ENCODE measurements at places on chromosomes 13 and 19.

- DNase-seq = no peak
Measured at GRCh38 chr19:45476304-45476703, 8.5 kb downstream of the FOSB start.

DNA sequence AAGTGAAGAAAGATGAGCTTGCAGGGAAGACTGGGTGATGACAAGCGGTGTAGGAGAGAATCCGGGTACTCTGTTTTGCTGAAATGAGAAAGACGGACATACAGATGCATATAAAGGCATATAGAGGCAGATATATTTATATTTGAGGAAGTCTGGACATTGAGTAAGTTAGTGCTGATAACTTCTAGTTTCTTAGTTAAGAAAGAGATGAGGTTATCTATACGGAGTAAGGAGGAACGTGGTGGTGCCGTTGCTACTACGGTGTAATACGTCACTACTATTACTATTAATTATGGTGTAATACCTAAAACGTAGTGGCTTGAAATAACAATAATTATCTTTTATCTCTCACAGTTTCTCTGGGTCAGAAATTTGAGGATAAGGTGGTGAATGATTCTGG lies 9.8 kb upstream of the CPB2 start:
- no peak for DNase-seq

DNA sequence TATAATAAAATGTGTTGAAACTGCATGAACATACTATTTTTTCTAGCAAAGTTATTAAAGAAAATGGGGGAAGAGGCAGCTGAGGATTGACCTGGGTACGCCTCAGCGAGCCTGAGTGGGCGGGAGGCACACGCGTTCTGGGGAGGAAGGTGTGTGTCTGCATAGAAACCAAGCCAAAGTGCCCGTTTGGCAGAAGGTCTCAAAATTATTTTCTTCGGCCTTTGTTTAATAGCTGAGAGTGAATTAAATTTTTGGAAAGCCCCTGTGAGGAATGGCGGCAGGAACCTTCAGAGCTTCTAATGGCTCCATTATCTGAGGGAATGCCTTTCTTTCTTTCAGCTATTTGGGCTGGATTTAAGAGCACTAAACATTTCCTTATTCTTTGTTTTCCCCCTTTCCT lies 5.2 kb downstream of the ZIC2 start:
- DNase-seq = no peak

- no peak for DNase-seq
Measured at GRCh38 chr19:7312816-7313215, 18.6 kb upstream of the INSR start.

- DNase-seq = no peak
Measured at GRCh38 chr19:39426170-39426569, 9.6 kb downstream of the RPS16 start.

- peak; percentile 65 for DNase-seq
Measured at GRCh38 chr13:50798923-50799322, 44.6 kb downstream of the DLEU7 start.

DNA sequence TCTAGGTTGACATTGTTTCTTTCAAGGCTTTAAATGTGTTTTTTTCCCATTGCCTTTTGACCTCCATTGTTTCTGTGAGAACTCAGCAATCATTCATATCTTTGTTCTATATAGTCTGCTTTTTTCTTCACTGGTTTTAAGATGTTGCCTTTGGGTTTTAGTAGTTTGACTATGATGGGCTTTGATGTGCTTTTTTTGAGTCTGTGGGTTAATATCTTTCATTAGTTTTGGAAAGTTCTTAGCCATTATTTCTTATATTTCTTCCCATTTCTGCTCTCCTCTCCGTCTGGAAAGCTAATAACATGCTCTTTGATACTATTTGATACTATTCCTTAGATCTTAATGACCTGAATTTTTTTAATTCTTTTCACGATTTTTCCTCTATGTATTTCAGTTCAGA lies 32.7 kb downstream of the CCDC8 start:
- DNase-seq = no peak

- DNase-seq = no peak
Measured at GRCh38 chr19:16372065-16372915, 47.7 kb downstream of the KLF2 start.

- no peak for DNase-seq
Measured at GRCh38 chr13:58950911-58951310, 1212.8 kb downstream of the DIAPH3 start.

DNA sequence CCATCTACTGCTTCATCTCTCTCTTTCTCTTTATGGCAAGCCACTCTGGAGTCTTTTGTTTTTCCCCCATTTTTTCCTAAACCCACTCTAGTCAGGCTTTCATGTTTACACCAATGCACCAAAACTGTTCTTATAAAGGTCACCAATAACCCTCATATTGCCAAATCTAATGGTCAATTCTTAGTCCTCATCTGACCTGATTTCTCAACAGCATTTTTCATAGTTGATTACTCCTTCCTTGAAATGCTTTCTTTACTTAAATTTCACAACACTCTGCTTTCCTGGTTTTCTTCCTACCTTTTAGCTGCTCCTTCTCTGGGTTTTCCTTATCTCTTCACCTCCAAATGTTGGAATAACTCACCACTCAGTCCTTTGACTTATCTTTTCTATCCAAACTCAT lies 47.9 kb downstream of the MICU2 start:
- no peak for DNase-seq

- DNase-seq = no peak
Measured at GRCh38 chr13:30829145-30829832, 76.8 kb upstream of the MEDAG start.

DNA sequence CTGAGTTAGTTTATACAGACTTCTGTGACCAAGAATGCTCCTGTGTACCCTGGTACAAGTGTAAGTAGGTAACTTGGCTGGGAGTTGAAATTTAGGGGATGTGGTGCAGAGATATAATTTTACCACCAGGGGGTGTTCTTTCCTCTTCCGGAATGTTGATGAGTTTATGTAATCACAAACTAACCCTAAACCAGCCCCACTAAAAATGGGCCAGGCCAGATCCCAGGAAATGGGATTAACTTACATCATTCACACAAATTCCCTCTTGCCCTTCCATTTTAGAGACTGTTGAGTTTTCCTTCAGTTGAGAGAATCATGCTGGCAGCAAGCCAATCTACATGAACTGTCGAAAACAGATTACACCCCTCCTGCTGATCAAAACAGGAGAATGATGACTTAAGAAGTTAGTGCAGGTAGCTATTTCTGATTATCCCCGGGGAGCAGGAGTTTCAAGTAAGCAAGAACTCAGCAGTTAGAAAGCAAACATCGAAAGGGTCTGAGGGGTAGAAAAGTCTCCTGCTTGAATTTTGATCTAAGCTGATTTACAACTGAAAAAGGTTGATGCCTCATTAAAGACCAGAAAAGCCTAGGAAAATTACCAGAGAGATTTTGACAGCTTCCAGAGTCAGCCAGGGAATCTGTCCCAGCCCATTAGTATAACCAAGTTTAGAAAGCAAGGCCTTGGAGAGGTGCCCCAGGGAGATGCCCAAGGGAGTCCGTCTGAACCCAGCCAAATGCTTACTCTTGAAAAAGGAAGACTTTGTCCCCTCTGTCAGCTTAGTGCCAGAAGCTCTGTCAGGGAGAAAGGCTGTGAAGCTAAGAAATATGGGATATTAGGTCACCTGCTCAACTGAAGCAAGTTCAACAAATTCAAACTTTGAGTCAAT lies 32.3 kb upstream of the MED4 start:
- peak; percentile 33 for DNase-seq

DNA sequence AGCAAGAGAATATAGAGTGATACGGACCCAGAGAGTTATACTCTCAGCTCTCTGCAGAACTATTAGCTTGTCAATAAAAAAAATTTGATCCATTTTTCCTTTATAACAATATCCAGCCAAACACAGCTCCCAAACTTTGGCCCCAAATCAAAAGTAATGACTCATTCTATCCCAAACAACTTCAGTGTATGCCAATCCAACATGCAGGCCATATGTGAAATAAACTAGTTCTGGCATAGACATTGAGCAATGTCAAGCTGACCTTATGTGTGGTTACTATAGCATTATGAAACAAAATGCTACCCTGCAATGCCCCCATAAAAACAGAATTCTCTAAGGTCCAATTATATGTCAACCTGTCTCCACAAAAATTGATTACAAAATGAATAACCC lies 209.5 kb downstream of the DNAJC15 start:
- DNase-seq = peak; percentile 82

- DNase-seq = peak; percentile 72
Measured at GRCh38 chr19:55585658-55586339, 5.2 kb upstream of the ZNF579 start.

DNA sequence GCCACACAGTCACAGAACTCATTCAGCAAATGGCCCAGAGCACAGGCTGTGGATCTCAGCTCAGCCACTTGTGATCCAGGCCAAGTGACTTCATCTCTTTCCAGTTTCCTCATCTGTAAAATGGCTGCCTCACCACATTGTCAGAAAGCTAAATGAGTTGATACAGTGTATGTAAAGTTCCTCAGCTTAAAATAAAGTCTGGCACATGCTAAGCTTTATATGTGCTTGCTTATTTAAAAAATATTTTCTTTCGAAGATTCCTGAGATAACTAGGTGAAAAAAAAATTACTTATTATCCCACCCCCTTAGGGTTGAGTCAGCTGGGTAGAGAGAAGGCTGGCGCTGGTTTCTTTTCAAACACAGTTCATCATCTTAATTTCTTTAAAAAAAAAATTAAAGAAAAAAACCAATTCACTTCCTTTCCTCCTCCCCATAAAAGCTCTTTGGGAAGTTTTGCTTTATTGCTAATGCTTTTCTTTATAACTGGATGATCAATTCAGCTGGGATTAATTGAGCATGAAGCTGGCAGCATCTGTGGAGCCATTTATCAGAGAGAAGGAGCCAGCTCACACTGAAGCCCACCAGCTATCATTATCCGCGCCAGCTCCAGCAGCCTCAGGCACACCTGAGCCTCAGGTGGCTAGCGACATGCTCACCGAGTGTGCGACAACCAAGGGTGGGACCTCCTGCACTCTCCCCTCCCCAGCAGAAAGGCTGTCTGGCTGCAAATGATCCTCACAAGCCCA lies 354.9 kb downstream of the FOXO1 start:
- no peak for DNase-seq

- DNase-seq = peak; percentile 17
Measured at GRCh38 chr13:75968103-75968838, 332.1 kb downstream of the LMO7 start.

GRCh38 chr19:39736088-39736487 lies 1.7 kb downstream of the CLC start:
- no peak for DNase-seq

GRCh38 chr19:32498648-32499200 lies 82.3 kb upstream of the PDCD5 start:
- DNase-seq = no peak

GRCh38 chr13:36418022-36418805 lies 14.1 kb upstream of the CCNA1 start:
- peak; percentile 43 for DNase-seq

DNA sequence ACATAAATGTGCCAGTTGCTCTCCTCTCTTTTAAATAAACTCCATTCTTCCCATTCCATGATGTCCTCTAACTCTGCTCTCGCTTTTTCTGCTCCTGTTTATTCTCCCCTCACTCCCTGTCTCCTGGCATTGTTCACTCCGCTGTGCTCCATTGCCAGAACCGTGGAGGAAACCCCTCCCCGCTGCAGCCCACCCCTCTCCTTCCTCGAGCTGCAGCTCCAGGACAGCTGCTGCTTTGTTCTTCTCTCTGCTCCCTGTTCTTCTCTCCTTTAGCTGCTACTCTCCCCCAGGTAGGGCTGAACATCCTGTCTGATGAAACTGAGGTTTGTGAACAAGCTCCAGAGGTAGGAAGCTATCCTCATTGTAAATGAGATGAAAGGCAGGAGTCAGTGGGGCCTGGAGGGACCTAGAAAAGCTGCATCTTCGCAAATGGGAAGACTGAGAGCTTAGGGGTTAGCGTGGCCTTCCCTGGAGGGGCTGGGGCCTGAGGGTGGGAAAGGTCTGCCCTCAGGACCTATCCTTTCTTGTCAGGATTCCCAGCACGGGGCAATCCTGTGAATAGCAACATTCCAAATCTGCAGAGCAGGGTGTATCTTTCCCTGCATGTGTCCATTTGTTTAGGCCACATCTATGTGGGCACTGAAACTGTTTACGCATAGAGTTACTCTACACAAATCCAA lies 243.7 kb downstream of the DNAJC15 start:
- DNase-seq = no peak
